ENCODE measurements at places on chromosomes 5 and 9.

- no peak for DNase-seq
Observed at GRCh38 chr9:13778631-13779030, 499.1 kb upstream of the MPDZ start.

GRCh38 chr5:142861011-142861410 is 90.8 kb downstream of the ARHGAP26 start:
- no peak for DNase-seq

GRCh38 chr5:16544607-16545374 is 72.0 kb downstream of the RETREG1 start:
- DNase-seq = no peak

DNA sequence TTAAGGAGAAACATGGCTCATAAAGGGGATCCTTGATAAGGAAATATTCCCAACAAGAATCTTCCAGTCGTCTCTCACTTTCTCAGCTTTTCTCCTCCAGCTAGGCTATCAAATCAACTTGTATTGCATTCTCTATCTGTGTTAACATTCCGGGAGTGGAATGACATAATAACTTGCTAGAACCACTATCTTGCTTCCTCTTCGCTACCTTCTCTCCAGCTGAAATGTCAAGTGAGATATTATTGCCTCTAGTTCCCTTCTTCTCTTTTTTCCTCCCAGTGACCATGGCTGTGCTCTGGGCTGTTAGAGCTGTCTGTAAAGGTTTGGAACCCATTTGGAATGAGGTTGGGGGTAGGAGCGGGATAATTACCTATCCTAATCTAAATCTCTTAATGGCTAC is 1329.5 kb upstream of the WWC1 start:
- no peak for DNase-seq

DNA sequence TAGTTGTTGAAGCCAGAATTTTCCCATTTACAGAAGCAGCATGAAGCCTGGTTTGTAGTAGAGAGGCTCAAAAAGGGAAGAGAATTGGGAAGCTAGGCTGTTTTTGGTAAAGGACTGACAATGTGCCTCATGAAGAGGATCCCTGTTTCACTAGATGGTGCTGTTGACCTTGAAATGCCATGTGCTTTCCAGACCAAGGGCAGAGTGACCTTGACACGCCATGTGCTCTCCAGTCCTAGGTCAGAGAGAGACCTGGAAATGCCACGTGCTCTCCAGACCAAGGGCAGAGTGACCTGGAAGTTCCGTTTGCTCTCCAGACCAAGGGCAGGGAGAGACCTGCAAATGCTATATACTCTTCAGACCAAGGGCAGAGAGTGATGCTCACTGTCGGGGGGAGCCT is 32.0 kb downstream of the UNC13B start:
- no peak for DNase-seq

GRCh38 chr5:54663866-54664265 is 146.3 kb downstream of the SNX18 start:
- no peak for DNase-seq

- DNase-seq = no peak
Observed at GRCh38 chr5:80576383-80576782, 6.3 kb upstream of the ANKRD34B start.

DNA sequence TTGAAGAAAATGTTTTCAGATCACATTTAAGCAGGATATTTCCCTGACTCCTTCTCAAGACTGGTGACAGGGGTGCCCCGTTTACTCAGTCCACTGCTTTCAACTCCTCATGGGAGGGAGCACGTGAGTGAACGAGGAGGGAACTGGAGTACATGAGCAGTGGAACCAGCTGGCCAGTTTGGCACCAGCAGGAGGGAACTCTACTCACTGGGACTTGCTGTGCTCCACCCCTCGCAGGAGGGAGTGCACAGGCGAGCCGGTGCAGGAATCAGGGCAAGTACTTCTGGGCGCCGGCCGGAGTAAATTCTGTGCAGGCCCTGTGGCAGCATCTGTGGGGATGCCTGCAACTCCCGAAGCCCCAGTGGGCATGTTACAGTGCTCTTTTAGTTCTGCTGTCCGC is 1941.1 kb upstream of the C9orf72 start:
- DNase-seq = no peak

DNA sequence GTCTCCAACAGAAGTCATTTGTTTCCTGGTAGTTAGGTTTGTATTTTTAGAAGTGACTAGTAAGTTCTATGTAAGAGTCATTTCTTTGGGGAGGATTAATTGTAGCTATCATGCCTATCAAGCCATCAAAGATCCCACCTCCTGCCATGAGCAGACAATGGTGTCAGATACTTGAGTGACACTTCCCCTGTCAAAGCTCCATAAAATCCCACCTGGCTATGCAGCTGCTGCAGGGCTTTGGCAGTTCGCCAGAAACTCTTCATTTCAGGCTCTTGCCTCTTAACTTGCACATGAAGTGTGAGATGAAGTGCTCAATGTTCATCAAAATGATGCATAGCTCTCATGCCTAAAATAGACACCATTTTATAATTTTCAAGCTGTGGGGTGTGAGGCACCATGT is 312.1 kb downstream of the CDH12 start:
- no peak for DNase-seq

GRCh38 chr5:69252437-69252836 is 17.8 kb downstream of the CDK7 start:
- no peak for DNase-seq

DNA sequence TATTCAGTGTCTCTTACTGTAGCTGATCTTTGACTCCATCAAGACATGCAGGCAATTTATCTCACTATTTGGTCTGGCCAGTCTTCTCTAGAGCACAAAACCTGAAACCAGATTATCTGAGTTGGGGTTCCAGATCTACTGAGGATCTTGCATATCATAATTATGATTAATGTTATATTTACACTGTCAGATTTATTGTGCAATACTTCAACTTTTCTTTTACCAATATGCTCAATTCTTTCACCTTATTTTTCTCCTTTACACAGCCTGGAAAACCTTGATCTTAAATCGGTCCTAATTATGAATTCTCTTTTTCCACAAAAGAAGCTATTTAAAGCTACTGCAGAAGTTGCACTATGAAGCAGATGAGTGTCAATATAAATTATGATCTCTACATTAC is 140.1 kb downstream of the ST8SIA4 start:
- DNase-seq = no peak

DNA sequence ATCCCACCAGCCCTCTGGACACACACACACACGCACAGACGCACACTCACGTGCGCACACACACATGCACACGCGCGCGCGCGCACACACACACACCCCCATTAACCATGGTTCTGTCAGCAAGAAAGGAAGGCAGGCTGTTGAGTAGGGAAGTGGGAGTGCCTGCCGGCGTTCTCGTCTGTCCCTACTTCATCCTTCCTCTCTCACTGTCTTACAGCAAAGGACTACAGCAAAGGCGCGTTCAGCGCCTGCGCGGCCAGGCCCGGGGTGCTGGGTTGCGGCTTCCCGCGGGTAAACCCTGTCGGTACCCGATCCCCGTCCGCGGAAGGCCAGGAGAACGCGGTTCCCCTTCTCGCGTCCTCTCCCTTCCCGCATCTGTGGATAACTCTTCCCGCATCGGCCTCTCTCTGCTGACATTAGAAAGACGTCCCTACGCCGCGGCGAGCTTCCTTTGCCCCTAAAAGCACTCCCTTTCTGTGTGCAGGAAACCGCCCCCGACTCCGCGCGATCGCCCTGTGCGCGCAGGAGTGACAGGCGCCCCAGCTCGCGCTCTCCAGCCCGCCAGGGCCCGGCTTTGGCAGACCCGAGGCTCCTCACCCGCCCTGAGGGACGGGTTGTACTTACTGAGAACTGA is 219.2 kb downstream of the AGTPBP1 start:
- DNase-seq = no peak

GRCh38 chr5:53303105-53303504 is 177.3 kb upstream of the FST start:
- no peak for DNase-seq

GRCh38 chr9:98130576-98131228 is 11.7 kb upstream of the TRIM14 start:
- no peak for DNase-seq

DNA sequence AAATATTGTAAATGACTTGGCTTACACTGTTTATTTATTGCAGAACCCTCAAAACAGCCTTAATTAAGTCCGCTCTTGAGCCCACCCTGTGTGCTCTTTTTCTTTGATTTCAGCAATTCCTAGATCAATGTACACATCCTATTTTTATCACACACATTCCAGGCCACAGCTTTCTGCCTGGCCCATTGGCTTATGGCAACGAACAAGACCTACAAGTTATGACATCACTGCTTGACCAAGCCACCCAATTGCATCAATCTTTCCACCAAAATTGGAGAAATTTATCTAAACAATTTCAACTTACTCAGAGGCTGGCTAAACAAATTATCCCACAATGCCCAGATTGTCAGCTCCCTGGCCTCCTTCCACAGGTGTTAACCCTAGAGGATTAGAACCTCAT is 158.4 kb downstream of the CPLANE1 start:
- no peak for DNase-seq

- peak; percentile 29 for DNase-seq
Observed at GRCh38 chr5:179732918-179733771, 523 bp downstream of the MAML1 start.

GRCh38 chr9:37286530-37287175 is 135.8 kb upstream of the GRHPR start:
- no peak for DNase-seq

- DNase-seq = no peak
Observed at GRCh38 chr5:136039202-136039601, 10.4 kb downstream of the TGFBI start.

DNA sequence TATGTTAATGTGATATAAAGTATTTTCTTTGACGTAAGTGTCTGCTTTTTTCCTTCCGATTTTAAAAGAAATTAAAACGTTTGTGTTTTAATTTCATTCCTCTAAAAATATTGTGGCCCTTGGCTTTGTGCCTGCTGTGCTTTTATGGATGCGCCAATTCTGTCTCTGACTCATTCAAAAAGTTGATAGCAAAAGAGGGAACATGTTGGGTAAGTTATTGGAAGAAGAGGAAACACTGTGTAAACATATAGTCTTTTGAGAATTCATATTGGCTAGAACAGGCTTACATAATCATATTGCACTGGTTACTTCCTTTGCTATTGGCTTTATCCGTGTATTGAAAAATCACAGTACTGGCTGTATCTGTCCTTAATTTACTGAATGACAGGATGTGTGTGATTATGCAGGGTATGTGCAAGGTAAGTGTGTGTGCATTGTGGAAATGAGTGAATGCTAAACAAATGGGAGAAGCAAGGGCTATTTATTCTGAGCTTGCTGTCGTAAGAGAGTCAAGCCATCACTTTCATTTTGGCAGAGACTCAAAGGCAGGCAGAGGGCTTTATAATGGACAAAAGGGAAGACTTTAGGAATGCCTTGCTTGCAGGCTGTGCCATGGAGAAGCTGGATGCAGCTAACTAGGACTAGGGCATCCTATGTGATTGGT is 67.8 kb downstream of the SGCD start:
- DNase-seq = no peak

DNA sequence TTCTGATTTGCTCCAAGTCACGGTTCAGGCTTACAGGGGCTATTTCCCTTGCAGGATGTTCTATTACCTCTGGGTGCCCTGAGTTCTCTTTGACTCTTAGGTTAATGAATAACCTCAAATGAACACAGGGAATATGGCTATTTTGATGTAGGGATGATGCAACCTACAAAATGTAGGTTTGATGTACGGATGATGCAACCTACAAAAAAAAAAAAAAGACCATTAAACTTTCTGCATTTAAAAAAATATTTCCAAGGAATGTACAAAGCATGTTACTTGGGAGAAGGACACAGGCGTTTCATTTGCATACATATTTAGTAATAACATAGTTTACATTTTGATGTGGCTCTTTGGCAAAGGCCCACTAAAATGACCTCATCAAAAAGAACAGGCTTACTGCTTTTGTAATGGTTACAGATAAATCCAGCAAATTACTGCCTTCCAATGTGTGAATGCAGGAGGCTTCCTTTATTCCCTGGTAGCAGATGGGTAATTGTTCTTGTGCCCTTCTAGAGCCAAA is 36.3 kb downstream of the ZNF474 start:
- DNase-seq = no peak

All from activated CD4-positive, alpha-beta T cell treated with anti-CD3 and anti-CD28 coated beads for 4 hours (primary cell).